SJSA1 (cell line): ENCODE measurements at places on chromosomes 11 and 22. TPM values are rescaled to one million over a fixed set of nuclear protein-coding genes. Genes with fewer than 3 reads are reported as not detected.

GRCh38 chr22:49548356-49549202 lies 279.1 kb downstream of the BRD1 start:
- DNase-seq = no peak

DNA sequence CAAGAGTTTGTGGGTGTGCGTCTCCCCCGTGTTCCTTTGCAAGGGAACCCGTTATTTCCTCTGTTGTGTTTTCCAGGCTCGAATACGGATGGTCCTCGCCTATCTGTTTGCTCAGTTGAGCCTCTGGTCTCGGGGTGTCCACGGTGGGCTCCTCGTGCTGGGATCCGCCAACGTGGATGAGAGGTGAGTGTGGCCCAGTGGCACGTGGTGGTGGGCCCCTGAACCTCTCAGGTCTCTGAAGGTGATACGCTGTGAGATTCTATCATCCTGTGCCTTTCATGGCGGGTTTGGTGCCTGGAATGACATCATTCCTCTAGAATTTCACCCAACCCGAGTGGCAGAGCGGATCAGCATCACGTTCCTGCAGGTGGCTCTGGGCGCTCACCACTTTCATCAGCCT lies 32.5 kb downstream of the NADSYN1 start:
- no peak for DNase-seq

GRCh38 chr22:17964156-17964555 lies 60.2 kb downstream of the MICAL3 start:
- no peak for DNase-seq

GRCh38 chr11:116059919-116060318 lies 555.7 kb upstream of the CADM1 start:
- no peak for DNase-seq

DNA sequence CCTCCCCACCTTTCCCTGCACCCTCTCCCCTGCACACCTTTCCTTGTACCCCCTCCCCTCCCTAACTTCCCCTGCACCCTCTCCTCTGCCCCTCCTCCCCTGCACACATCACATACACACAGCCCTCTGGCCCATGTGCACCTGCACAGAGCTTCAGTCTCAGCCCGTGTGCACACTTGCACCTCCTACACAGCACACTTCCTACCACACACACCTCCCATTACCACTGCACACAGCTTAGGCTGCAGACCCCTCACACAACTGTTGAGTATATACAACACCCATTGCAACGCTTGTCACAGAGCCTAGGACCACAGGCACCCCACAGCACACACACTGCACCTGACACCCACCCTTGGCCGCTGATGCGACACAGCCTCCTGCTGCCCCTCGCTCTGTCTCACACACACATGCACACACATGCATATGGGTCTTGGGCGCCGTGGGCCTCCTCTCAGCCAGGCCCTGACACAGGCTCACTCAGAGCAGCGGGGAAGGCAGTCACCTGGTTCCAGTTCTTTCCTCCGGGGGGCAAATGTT lies 411 bp downstream of the SIGIRR start:
- no peak for DNase-seq

DNA sequence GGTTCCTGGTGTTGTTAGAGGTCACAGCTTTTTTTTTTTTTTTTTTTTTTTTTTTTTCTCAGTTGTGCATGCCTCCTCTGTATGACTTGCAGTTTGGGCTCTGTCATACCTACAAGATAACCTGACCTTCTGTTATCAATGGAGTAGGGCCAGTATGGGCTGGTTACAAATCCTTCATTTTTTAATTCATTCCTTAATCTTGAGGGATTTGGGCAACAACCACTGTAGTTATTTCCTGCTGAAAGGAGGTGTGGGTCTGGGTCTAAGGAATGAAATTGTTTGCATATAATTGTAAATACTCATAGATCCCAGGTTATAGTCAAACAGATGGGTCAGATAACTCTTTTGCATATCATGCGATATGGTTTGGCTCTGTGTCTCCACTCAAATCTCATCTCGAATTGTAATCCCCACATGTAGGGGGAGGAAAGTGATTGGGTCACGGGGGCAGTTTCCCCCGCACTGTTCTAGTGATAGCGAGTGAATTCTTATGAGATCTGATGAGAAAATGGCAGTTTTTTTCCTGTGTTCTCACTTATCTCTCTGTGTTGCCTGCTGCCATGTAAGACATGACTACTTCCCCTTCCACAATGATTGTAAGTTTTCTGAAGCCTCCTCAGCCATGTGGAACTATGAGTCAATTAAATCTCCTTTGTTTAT lies 14.1 kb upstream of the GLYAT start:
- no peak for DNase-seq

- no peak for DNase-seq
Measured at GRCh38 chr11:130187096-130187495, 27.5 kb downstream of the ST14 start.

- DNase-seq = no peak
Measured at GRCh38 chr11:74815966-74816365, 67.3 kb downstream of the RNF169 start.

- no peak for DNase-seq
Measured at GRCh38 chr22:43289531-43289963, 53.6 kb downstream of the SCUBE1 start.

- no peak for DNase-seq
Measured at GRCh38 chr22:19900707-19901436, 40.7 kb upstream of the COMT start.

- DNase-seq = no peak
Measured at GRCh38 chr11:102716527-102716926, 8.2 kb downstream of the MMP8 start.

GRCh38 chr11:117959438-117960149 lies 26.6 kb upstream of the IL10RA start:
- DNase-seq = no peak

DNA sequence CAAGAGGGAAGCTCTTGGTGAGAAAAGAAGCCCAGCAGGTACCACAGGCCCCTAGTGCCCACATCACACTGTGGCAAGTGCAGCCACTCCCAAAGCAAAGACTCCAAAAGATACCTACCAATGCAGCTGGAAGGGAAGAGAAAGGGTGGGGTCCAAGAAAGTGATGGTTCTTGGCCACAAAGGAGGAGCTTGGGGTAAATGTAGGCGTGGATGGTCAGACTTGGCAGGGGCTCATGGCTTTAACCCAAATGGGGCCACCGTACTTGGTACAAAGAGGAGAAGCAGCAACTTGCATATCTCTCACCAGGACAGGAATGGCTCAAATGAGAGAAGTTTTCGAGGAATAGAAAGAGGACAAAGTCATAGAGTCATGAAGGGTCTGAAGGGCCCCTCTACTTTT lies 4.8 kb downstream of the MAP3K11 start:
- DNase-seq = no peak

GRCh38 chr11:116697011-116697410 lies 75.8 kb downstream of the BUD13 start:
- DNase-seq = no peak

DNA sequence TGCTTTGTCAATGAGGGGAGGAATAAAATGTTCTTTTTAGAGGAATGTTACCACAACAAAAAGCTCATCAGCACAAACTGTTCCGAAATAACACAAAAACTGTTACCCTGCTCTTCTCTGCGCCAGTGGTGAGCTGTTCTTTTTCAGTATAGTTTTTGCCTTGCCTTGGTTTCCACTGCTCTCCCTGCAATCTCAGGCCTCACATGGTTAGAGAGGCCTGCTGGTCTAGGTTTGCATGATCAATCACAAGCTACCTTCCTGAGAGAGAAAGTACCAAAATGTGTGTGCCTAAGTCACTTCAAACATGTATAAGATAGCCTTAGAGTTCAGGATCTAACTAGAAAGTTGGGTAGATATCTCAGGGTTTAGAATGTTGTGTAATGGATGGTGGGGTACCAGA lies 114.6 kb downstream of the STIM1 start:
- DNase-seq = no peak

- peak; percentile 11 for DNase-seq
Measured at GRCh38 chr11:8268530-8269400, 5.1 kb upstream of the LMO1 start.

GRCh38 chr11:12727563-12728211 lies 53.5 kb downstream of the TEAD1 start:
- DNase-seq = no peak

DNA sequence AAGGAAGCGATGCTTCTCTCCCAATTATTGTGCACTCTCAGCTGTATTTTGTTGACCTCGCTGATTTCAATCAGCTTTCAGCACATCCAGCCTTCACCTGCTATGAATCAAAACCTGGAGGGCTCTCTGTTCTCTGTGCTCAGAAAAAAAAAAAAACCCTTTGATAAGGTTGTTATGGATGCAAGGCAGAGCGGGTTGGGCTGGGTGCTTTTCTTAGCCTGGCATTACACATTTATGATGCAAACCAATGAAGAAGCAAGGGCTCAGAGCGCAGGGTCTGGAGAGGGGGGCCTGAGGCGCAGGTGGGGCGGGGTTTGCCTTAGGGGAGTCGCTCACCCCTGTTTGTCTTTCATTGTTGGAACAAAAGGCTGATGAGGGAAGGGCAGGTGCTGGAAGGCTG lies 86.0 kb upstream of the CADM1 start:
- DNase-seq = no peak

DNA sequence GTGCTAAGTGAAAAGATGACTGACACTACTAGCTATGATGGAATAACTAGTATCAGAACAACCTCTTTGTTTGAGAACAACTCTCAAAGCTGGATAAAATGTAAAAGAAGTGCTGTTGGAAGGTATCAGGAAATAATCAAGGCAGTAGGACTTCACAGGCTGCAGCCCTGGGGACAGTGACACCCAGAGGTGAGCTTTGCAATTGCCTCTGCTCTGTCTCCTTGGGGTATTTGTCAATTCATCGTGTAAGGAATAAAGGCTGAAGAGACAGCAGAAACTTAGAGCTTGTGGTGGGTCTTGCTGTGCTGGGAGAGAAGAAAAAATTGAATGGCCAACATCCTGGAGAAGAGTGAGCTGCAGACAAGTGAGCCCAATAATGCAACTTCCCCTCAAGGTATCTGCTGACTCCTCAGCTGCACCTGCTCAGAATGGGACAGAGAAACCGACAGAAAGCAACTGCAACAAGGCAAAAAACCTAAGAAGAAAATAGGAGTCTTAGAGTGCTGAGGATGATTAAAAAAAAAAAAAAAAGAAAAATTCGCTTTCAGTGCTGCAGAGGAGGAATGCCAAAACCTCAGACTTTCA lies 141.1 kb downstream of the RCN1 start:
- no peak for DNase-seq

GRCh38 chr22:29125844-29126243 lies 53.0 kb downstream of the KREMEN1 start:
- peak; percentile 13 for DNase-seq

GRCh38 chr11:37963440-37963839 lies 1365.4 kb upstream of the RAG2 start:
- DNase-seq = no peak

GRCh38 chr11:66970807-66971442 lies 4.2 kb upstream of the C11orf86 start:
- peak; percentile 98 for DNase-seq

DNA sequence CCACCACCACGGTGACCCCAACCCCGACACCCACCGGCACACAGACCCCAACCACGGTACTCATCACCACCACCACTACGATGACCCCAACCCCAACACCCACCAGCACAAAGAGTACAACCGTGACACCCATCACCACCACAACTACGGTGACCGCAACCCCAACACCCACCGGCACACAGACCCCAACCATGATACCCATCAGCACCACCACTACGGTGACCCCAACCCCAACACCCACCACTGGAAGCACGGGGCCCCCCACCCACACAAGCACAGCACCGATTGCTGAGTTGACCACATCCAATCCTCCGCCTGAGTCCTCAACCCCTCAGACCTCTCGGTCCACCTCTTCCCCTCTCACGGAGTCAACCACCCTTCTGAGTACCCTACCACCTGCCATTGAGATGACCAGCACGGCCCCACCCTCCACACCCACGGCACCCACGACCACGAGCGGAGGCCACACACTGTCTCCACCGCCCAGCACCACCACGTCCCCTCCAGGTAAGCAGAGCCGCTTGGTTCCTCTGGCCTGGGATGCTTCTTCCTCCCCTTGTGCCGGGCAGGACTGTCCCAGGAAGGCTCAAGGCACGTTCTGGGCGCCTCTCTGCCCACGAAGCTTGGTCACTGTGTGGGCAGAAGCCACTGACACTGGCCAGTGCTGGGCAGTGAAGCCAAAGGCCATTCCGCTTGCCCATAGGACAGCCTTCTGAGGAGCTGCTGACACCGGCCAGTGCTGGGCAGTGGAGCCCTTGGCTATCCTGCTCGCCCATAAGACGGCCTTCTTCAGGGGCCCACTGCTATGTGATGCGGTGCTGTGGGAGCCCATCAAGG lies 25.1 kb downstream of the MUC2 start:
- no peak for DNase-seq

DNA sequence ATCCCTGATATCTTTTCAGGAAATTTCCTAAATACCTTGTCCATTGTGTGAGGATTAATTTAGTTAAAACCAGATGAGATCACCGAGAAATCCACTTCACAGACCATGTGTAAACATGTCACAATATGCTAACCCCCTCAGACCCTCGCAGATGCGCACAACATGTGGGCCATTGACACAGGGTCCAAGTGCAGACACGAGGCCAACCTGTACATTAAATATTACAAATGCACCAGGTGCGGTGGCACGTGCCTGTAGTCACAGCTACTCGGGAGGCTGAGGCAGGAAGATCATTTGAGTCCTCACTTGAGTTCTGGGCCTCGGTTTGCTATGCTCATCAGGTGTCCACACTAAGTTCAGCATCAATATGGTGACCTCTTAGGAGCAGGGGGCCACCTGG lies 9.9 kb upstream of the TMPRSS4 start:
- no peak for DNase-seq

- DNase-seq = no peak
Measured at GRCh38 chr11:2681408-2682145, 18.2 kb downstream of the KCNQ1OT1 start.

GRCh38 chr11:30873924-30874610 lies 287.9 kb upstream of the MPPED2 start:
- DNase-seq = no peak

GRCh38 chr11:12704049-12704448 lies 29.8 kb downstream of the TEAD1 start:
- DNase-seq = peak; percentile 79

DNA sequence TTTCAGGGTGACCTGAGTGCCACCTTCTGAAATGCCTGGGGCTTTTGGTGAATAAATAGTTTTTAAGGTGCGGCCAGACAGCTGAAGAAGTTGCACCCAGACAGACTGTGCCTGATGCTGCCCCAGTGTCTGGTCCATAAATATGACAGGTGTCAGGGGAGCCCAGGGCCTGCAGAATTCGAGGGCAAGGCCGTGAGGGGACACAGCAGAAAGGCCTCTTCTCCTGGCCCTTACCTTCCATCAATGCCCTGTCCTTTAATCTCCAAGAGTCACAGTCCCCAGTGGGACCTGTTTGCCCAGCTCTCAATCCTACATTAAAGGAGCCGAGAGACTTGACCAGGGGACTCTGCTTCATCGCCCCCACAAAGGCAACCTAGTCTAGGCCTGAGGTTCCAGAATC lies 45.7 kb downstream of the NAT10 start:
- no peak for DNase-seq

The MS4A3 gene
- total RNA-seq = not detected in 2 replicates

The PTPN5 gene
- total RNA-seq = not detected in 2 replicates

The SLC22A25 gene
- total RNA-seq = not detected in 2 replicates

The DERL3 gene
- total RNA-seq = not detected in 2 replicates

The OR2AG2 gene
- total RNA-seq = not detected in 2 replicates

The GRAP2 gene
- 0.61 TPM in 1 of 2 replicates, not detected in the other for total RNA-seq

The OR4A16 gene
- total RNA-seq = not detected in 2 replicates

The NRIP3 gene
- total RNA-seq = 20.7 and 29.1 TPM in 2 replicates

The CALCB gene
- not detected in 2 replicates for total RNA-seq

The ZNRF3 gene
- total RNA-seq = 3.2 and 6.0 TPM in 2 replicates

The OR8D1 gene
- not detected in 2 replicates for total RNA-seq

The TRIM48 gene
- total RNA-seq = not detected in 2 replicates
